ENCODE measurements at places on chromosomes 7 and 10.

DNA sequence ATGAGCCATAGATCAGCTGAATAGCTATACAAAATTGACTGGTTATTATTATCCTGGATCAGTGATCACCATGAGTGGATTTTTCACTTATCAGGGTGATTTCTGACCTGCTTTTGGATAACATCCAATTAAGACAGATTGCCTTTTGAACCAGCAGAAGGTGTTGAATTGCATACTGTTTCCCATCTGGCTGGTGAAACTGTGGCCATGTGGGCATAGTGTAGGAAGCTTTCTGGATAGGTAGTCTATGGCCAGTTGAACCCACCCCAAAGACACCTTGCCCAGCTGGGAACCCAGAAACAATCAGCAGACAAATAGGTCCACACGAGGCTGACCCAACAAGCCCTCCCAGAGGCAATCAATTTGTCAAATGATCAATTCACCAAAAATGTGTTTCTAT, 29.3 kb downstream of the DNAJC12 start:
- DNase-seq, result no peak
- no peak overlapping the region for H3K27ac ChIP-seq
- no peaks in the 10 kb centered on the region for H3K4me1 ChIP-seq
- no peaks in the 10 kb centered on the region for H3K36me3 ChIP-seq

- no peak overlapping the region for H3K27ac ChIP-seq
- H3K27me3 ChIP-seq, result peaks cover 5% of the 10 kb centered on the region
- H3K36me3 ChIP-seq, result no peaks in the 10 kb centered on the region
- DNase-seq, result no peak
- no peak overlapping the region for H3K4me3 ChIP-seq
These were observed 57.4 kb downstream of the TLL2 start for GRCh38 chr10:96456296-96456840.

DNA sequence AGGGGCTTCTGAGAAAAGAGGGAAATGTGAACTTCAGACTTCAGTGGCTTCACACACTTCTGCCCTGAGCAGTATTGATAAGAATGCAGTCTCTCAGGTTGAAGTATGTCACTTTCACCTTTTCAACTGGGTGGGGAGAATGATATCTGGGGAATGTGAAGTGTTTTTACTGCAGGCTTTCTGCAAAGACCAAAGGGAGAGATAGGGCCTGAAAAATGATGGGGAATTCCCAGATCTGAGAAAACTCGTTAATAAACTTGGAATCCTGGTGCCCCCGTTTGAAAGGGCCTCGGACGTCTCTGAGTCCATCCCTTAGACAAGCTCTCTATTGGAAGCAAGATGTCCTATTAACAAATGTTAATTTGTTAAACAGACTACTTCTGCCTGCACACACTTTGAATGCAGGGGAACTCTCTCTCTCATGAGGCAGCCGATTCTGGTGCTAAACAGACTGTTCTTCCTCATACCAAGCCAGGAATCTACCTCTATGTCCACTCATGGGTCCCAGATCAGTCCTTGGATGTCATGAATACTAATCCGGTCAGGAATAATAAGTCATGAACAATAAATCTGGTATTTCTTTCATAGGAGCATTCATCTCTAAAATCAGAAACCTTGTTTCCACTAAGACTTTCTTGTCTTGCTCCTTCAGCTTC, 193.6 kb downstream of the JCAD start:
- no peak overlapping the region for H3K27ac ChIP-seq
- H3K36me3 ChIP-seq, result no peaks in the 10 kb centered on the region
- no peaks in the 10 kb centered on the region for H3K4me1 ChIP-seq
- no peaks in the 10 kb centered on the region for H3K27me3 ChIP-seq
- H3K4me3 ChIP-seq, result no peak overlapping the region

GRCh38 chr10:100899171-100899570, 13.6 kb upstream of the SLF2 start:
- no peaks in the 10 kb centered on the region for H3K27me3 ChIP-seq
- no peak overlapping the region for H3K4me3 ChIP-seq
- H3K27ac ChIP-seq, result no peak overlapping the region
- H3K36me3 ChIP-seq, result no peaks in the 10 kb centered on the region
- no peak for DNase-seq

DNA sequence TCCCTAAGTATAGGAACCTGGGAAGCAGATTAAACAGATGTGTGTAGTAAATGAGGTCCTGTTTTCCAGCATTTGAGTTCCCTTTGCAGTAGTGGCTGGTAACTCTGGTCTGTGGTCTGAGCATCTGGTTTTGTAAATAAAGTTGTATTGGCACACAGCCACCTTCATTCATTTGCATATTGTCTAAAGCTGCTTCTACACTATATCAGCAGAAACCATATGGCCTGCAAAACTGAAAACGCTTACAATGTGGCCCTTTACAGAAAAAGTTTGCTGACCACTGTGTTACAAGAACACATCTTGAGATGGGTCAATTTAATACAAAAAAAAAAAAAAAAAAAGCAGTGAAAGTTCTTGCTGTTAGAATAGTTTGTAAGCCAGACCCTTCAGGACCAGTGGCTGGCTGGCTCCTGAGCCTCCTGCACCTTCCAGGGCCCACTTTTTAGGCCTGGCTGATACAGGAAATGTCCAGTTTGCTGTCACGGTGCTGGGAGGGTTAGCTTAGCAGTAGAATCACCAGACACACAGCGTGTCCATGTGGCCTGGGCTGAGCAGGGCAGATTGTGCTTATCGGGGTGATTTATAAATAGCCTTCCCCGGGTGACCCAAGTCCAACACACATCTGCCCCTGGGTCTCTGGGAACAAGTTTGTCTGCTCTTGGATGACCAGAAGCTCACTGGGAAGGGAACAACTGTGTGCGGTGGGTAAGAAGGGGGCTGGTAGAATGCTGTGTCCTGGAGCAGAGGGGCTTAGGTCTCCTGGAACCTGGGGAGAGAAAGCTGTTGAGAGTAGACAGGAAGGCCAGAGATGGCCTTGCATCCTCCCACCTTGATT, 1.4 kb downstream of the C10orf71 start:
- H3K27me3 ChIP-seq, result no peaks in the 10 kb centered on the region
- no peak for DNase-seq
- no peak overlapping the region for H3K4me3 ChIP-seq
- no peak overlapping the region for H3K27ac ChIP-seq
- no peaks in the 10 kb centered on the region for H3K4me1 ChIP-seq

DNA sequence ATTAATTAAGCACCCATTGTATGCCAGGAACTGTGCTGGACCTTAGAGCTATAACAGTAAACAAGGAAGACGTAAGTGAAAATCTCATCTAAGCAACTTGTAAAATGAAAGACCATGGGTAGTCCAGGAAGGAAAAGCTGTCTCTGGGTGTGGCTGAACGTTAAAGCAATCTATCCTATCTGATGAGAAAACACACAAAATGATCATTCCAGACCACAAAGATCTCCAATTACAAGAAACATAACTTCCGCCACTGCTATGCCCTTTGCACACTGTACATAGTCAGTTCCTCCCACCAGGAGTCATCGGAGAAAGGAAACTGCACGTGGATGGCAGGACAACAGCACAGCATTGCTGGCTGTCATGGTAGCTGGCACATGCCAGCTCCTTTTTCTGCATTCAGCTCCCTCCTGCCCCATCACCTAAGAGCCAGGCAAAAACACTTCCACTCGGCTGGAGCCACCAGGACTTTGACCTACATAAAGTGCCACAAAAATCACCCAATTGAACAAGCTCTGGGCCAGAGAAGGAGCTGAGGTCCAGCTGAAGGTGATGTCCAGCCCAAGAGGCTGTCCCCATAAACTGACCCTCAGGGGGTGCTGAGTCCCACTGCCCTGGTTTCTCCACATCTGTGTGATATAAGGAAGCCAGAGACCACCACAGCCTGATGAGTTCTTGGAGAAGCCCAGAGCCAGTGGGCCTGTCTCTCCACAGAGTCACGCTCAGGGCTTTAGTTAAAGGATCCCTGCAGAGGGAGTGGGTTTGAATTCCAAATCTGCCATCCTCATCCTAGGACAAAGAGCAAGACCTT, 56.4 kb downstream of the STEAP1B start:
- H3K4me3 ChIP-seq, result no peak overlapping the region
- no peak for DNase-seq

- H3K27ac ChIP-seq, result peak overlapping the region; percentile 93
- peak overlapping the region; percentile 90 for H3K4me3 ChIP-seq
- H3K36me3 ChIP-seq, result no peaks in the 10 kb centered on the region
- peak; percentile 41 for DNase-seq
- H3K4me1 ChIP-seq, result no peaks in the 10 kb centered on the region
- H3K27me3 ChIP-seq, result no peaks in the 10 kb centered on the region
These were observed 701 bp downstream of the STK17A start for GRCh38 chr7:43583424-43584194.

GRCh38 chr7:155743177-155743576, 69.1 kb downstream of the SHH start:
- no peaks in the 10 kb centered on the region for H3K27me3 ChIP-seq
- H3K4me1 ChIP-seq, result no peaks in the 10 kb centered on the region
- DNase-seq, result no peak

DNA sequence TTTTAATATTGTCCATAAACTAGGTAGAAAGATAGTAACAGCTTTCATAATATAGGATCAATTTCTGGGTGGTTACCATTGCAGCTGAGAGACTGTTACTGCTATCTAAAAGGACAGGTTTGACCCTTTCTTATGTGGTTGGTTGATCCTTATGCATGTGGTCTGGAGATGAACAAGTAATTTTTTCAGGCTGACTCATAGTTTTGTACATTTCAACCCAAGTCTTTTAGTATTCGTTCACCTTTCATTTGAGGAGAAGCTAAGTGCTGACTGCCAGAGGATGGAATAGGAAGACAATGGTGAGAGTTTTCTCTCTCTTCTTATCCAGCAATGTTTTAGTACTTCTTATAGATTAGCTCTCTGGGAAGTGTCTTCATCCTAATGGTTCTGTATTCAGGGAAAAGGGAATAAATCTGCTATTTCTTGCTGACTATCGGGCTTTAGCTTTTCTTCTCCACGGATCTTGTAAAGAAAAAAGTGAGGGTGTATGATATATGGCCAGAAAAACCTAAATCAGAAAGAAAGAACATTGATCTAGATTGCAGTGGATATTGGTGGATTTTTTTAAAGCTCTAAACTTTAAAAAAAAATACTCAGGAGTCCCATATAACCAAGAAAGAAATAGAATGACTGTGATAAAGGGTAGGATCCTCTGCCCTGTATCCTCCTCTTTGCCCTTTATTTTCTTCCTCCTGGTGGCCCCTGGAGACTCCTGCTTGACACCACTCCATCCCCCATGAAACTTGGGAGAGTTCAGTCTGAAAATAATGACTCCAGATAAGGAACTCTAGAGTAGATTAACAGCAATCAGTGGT, 88.0 kb downstream of the CPED1 start:
- H3K27ac ChIP-seq, result no peak overlapping the region
- H3K4me1 ChIP-seq, result no peaks in the 10 kb centered on the region
- H3K27me3 ChIP-seq, result no peaks in the 10 kb centered on the region
- DNase-seq, result no peak
- H3K36me3 ChIP-seq, result no peaks in the 10 kb centered on the region

- no peak overlapping the region for H3K27ac ChIP-seq
- H3K4me3 ChIP-seq, result no peak overlapping the region
- H3K27me3 ChIP-seq, result no peaks in the 10 kb centered on the region
- no peaks in the 10 kb centered on the region for H3K36me3 ChIP-seq
- no peak for DNase-seq
These were observed 91.4 kb downstream of the ZNF777 start for GRCh38 chr7:149369497-149369896.

DNA sequence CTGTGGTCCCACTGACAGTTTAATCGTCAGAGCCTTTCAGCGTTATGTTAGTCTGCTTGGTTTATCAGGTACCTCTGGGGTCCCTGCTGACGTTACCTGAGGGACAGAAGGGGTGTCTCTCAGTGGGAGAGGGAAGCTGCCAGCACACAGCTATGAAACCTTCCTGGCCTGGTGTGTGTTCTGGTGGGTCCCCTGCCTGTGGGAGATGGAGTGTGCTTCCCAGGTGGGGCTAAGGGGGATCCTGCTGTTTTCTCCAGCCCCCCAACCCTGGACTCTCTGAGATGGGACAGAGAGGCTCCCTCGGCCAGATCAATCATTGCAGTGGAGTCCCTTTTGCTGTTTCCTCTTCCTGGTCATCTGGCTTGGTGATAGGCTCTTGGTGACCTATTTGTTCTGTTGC, 308.8 kb downstream of the TNS3 start:
- H3K4me1 ChIP-seq, result no peaks in the 10 kb centered on the region
- DNase-seq, result no peak
- no peak overlapping the region for H3K4me3 ChIP-seq
- no peaks in the 10 kb centered on the region for H3K27me3 ChIP-seq
- H3K27ac ChIP-seq, result no peak overlapping the region

DNA sequence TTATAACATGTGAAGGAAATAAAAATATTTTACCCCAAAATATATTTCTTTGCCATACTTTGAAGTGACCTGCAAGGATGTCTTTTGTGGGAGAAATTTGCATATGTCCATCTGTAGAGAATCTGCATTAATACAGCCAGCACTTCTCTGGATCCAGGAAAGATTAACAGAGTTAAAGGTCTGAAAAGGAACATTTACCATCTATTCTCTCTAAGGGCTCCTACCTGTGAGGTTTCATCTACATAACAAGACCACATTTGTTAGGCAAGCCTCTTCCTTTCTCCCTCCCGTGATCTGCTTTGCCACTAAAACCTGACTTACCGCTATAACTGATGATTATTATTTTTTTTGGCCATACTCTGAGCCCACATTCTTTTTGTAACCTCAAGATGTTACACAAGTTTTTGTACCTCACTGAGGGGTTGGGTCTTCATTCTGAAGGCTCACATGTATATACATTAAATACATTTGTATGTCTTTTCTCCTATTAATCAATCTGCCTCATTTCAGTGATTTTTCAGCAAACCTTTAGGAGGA, 129.4 kb downstream of the AKR1D1 start:
- no peaks in the 10 kb centered on the region for H3K4me1 ChIP-seq
- no peak overlapping the region for H3K4me3 ChIP-seq
- H3K27me3 ChIP-seq, result no peaks in the 10 kb centered on the region
- DNase-seq, result no peak

DNA sequence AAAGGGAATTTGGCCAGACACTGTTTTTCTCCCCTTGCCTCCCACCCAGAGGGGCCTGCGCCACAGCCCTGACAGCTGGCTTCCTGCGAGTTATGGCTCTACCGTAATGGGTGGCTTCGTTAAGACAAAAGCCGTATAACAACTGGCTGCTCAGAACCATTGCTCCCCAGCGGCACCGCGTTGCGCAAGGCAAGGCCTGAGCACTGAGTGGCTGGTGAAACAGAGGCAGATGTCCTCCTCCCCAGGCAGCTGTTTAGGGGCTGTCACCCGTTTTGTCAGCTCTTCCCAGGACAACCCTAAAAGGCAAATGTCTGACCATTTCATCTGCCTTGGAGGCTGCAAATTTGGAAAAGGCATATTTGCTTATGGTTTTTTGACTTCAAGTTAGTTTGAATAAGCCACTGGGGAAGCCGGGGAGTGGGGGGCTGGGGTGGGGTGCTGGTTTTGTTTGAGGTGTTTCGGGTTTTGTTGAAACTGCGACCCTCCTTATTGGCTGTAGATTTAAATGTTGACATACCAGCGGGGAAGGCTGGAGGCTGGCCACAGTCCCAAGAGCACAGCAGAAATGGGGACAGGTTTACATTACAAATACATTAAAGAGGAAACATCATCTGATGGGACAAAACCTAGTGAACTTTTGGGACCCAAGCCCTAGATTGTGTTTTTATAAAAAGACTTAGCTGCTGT, 681 bp upstream of the SPOCK2 start:
- H3K4me3 ChIP-seq, result peak overlapping the region; percentile 49
- H3K27me3 ChIP-seq, result peaks cover 21% of the 10 kb centered on the region
- no peak for DNase-seq
- H3K4me1 ChIP-seq, result peaks cover 11% of the 10 kb centered on the region
- H3K27ac ChIP-seq, result no peak overlapping the region
